ENCODE measurements at places on chromosomes 7 and 10. TPM values are rescaled to one million over a fixed set of nuclear protein-coding genes. Genes with fewer than 3 reads are reported as not detected.

DNA sequence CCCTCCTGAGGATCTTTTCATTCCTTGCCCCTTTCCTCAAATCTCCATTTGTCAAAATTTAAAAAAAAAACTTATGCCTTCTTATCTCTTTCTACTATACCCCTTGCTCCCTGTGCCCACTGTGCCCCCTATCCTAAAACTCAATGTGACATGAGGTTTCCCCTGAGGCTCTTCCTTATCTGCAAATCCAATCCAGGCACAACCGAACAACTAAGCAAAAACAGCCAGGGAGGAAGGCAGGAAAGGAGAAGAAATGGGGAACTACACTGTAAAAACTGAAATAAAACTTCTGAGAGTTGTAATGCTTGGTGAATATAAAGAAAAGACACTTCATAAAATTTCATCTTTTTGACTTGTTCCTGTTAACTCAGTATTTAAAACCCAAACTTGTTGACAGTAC, 54.2 kb downstream of the CRPPA start:
- no peak for DNase-seq

DNA sequence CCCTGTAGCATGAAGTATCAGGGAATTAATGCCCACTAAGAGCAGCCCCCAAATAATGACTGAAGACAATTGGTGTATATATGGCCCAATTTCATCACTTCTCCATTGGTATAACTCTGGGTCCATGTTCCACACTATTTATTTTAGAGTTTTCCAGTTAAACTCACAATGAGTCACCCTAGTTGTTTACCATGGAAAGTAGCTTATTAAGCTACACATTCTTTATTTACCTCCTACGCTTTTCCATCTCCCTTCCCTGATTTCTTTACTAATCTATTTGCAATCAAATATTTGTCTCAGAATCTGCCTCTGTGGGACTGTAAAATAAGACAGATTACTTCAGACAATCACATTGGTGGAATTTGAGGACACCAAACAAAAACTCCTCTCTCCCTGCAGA, 655.6 kb downstream of the SORCS1 start:
- no peak for DNase-seq

DNA sequence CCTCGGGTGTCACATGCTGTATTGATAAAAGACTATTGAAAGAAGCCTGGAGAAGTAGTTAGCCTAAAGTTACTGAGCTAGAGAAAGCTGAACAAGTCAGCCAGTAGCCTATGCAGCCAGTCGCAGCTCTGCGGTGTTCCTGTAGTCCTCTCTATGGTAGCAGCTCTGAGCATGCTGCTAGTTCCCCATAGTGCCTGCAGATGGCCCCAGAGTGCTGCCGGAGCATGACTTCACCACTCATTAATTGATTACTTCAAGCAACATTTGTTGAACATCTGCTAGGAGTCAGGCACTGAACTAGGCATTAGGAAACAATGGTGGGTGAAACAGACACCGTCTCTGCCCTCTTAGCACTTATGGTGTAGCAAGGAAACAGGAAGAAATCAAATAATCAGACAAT, 422.7 kb downstream of the SORCS3 start:
- peak; percentile 33 for DNase-seq

GRCh38 chr10:103748020-103748419, 107.4 kb downstream of the SH3PXD2A start:
- DNase-seq: no peak

DNA sequence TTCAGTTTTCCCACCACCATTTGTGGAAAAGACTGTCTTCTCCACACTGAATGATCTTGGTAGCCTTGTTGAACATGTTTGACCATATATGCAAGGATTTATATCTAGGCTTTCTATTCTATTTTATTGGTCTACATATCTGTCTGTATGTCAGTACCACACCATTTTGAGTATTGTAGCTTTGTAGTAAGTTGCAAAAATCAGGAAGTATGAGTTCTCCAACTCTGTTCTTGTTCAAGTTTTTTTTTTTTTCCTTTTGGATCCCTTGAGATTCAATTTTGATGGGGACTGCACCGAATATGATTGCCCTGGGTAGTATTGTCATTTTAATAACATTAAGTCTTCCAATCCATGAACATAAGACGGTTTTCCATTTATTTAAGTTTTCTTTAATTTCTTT, 176.8 kb downstream of the DNAJC1 start:
- DNase-seq: no peak

DNA sequence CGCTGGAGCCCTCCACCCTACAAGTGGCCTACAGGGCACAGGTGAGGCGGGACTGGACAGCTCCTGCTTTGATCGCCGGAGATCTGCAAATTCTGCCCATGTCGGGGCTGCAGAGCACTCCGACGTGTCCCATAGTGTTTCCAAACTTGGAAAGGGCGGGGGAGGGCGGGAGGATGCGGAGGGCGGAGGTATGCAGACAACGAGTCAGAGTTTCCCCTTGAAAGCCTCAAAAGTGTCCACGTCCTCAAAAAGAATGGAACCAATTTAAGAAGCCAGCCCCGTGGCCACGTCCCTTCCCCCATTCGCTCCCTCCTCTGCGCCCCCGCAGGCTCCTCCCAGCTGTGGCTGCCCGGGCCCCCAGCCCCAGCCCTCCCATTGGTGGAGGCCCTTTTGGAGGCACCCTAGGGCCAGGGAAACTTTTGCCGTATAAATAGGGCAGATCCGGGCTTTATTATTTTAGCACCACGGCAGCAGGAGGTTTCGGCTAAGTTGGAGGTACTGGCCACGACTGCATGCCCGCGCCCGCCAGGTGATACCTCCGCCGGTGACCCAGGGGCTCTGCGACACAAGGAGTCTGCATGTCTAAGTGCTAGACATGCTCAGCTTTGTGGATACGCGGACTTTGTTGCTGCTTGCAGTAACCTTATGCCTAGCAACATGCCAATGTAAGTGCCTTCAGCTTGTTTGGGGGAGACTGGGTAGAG, at the start of gene COL1A2:
TSS of gene COL1A2 (plus strand) at position 459 of the 704 bp plus-strand sequence. CDS start at position 596, 137 bp downstream.
- DNase-seq: peak; percentile 79

DNA sequence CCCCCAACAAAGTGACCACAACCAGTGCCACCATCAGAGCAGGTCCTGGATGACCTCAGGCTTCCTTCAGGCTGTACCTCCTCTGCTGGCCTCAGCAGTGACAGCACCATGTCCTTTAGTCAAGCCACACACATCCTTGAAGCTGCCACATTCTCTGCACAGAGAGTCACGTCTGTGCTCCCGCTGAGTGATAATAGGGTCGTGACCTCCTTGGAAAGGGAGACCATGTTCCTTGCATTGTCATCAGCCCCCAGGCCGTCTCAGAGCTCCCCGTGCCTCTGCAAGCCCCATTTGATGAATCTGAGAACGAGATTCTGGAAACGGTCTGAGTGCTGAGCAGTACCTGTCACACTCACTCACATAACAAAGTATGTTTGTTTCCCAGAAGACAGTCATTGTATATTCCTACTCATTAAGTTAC, 106.5 kb upstream of the PRR15 start:
- no peak for DNase-seq

DNA sequence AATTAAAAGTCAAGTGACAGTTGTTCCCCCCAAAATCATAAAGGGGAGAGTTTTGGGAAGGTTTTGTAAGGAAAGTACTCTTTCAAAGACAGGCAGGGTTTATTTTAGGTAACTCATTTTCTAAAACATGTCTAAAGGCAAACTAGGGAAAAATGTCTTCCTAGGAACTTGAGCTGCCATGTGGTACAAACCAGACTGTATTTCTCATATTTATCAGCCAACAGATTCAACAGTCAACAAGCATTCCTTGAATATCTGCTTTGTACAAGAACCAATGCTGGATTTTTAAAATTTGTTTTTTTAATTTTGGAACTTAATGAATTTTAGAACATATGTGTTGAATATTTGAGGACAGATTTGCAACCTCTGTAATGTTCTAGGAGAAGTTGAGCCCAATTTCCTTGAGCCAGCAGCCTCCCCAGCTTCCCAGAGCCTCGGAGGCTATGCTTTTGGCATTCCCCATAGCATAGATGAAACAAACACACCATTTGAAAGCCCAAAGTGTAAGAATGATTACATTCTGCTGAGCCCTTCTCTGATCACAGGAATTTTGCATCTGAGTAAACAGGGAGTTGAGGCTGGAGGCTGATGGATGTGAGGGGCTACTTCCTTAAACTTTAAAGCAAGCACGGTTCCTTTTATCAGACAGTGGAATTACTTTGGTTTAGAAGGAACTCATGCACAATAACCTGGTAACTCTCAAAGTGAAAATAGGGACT, 345.1 kb downstream of the RNLS start:
- DNase-seq: no peak

DNA sequence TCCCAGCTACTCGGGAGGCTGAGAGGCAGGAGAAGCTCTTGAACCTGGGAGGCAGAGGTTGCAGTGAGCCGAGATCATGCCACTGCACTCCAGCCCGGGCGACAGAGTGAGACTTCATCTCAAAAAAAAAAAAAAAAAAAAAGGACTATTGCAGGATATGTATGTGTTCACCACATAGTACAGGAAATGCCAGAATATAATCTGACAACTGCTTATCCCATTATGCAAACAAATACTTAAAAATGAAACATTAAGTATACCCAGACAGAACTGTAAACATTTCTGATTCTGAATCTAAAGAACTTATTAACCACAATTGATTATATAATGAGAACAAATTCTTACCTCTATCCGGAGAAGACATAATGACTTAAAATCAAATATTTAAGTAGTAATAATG, 18.7 kb downstream of the DKK1 start:
- no peak for DNase-seq

DNA sequence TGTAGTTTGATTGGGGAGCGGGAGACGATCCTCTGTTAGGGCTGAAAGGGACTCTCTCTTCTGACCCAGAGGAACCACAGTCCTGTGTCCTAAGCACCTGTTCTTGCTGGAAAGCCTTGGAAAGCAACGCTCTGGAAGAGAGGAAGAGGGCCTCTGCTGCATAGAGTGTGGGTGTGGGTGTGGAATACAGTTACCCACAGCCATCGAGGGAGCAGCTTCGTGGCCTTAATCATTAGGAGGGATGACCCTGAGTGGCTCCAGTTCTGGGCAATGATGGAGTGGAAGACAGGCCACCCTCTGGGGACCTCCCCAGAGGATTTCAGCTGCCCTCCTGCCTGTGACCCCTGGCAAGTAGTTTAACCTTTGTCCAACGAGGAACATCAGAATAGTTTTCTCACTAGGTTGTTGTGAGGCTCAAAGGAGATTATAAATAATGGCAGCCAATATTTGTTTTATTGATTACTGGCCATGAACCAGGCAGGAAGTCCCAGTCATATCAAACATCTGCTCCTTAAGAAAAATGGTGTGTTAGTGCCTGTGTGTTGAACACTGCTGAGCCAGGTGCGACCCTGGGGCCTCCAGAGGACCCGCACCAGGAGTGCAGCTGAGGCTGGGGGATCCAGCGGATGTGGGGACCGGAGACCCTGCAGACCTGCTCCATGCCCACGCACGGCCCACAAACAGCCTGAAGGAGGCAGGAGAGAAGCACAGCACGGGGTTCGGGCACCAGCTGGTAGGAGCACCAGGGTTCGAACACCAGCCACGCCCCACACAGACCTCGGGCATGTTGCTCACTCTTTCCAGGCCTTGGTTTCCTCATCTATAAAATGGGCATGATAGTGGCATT, 35.6 kb downstream of the FAM241B start:
- no peak for DNase-seq

DNA sequence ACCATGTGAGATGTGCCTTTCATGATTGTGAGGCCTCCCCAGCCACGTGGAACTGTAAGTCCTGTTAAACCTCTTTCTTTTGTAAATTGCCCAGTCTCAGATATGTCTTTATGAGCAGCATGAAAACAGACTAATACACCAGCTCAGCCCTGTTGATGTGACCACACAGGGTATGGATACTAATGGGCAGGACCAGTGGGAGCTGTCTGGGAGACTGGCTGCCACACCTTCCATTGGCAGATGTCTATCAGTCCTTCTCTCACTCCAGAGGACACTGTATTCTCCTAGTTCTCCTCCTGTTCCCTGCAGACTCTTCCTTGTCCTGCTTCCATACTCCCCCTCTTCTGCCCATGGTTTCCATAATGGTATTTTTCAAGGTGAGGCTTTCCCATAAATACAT, 104.4 kb downstream of the PRLHR start:
- DNase-seq: no peak

GRCh38 chr10:75513292-75513885, 82.0 kb downstream of the LRMDA start:
- DNase-seq: no peak

GRCh38 chr10:119131512-119132240, 27.8 kb downstream of the DENND10 start:
- DNase-seq: no peak

CDK14 gene
- polyA plus RNA-seq: 28.6 TPM

LIPN gene
- not detected for polyA plus RNA-seq

CDNF gene
- polyA plus RNA-seq: 2.0 TPM

TRIM74 gene
- polyA plus RNA-seq: 1.9 TPM

PDCD4 gene
- polyA plus RNA-seq: 227 TPM

ADAP1 gene
- polyA plus RNA-seq: 15.4 TPM

HOXA3 gene
- 42.7 TPM for polyA plus RNA-seq

CYP3A4 gene
- polyA plus RNA-seq: 0.27 TPM
